ENCODE measurements at places on chromosomes 6 and 20.

DNA sequence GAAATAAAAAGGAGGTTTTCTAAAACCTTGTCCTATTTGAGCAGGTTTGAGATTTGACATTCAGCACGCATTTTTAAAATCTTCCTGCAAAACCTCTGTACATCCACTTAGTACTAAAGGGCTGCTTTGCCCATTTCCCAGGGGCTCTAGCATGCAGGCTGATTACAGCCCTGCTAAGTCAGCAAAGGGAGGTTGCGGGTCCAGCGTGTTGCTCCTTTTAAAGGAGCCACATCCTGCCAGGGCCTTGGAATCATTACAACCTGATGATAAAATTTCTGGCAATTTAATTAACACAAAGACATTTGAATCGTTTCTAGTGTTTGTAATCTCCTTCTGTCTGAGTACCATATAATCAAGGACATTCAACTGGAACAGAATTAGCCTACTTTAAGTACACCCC, 455.1 kb upstream of the CITED2 start:
- H3K27me3 ChIP-seq, result no peaks in the 10 kb centered on the region
- H3K4me3 ChIP-seq, result no peak overlapping the region
- H3K36me3 ChIP-seq, result no peaks in the 10 kb centered on the region
- H3K27ac ChIP-seq, result no peak overlapping the region

GRCh38 chr6:51617751-51618150, 469.7 kb downstream of the PKHD1 start:
- no peaks in the 10 kb centered on the region for H3K4me1 ChIP-seq
- H3K27me3 ChIP-seq, result no peaks in the 10 kb centered on the region
- no peak overlapping the region for H3K4me3 ChIP-seq
- no peak for DNase-seq
- no peak overlapping the region for H3K27ac ChIP-seq

DNA sequence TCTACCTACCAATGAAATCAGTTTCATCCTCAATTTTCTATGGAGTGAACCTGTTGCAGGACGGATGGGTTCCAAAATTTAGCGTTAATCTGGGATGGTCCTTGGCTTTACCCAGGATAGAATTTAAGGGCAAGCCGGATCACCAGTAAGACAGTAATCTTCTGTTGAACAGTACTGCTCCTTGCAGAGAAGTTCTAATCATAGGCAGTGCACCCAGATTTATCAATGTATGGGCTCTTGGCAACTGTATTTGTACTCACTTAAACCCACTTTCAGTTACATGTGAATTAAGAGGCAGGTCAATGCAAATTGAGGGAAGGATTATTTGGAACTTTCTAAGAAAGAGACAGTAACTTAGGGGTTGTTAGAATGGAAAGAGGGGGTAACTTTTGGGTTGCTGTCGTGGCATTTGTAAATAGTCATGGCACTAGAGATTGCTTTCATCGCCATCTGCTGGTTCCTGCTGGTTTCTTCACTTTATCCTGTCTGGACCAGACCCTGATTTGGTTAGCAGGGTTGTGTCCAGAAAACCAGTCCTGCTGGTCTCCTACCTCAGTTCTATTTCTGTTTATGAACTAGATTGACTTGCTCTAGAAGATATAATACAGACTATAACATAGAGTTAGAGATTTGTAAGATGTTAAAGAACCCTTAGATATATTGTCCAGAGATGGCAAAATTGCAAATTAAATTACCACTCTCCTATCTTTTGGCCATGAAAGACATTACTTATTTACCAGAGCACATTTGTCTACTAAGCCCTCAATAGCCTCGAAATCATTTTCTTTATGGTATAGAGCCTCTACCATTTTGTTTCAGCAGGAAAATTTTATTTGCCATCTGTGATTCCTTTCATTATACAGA, 646.3 kb downstream of the UTRN start:
- H3K36me3 ChIP-seq, result no peaks in the 10 kb centered on the region

- H3K4me1 ChIP-seq, result no peaks in the 10 kb centered on the region
- H3K27me3 ChIP-seq, result no peaks in the 10 kb centered on the region
- no peak overlapping the region for H3K27ac ChIP-seq
- DNase-seq, result no peak
- no peak overlapping the region for H3K4me3 ChIP-seq
Observed at GRCh38 chr6:142735204-142735603, 209.8 kb downstream of the HIVEP2 start.

All from left lung (tissue), 14 donors.